ENCODE measurements at places on chromosomes 1 and 21.

GRCh38 chr1:2582391-2582790 is 4.2 kb upstream of the PRXL2B start:
- no peak for DNase-seq

DNA sequence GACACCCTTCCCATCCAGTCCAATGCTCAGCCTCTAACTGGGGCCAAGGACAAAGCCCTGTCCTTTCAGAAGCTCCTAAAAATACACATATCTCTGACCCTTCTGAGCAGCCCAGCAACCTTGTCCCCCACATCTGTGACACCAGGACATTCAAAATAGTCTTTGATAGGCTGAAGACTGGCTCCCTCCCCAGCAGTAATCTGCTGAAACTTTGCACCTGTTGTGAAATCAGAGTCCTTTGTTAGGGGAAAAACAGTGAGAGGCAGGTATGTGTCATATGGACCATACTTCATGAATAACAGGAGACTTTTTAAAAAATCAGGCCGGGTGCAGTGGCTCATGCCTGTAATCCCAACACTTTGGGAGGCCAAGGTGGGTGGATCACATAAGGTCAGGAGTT is 82.4 kb upstream of the VAMP3 start:
- no peak for DNase-seq

DNA sequence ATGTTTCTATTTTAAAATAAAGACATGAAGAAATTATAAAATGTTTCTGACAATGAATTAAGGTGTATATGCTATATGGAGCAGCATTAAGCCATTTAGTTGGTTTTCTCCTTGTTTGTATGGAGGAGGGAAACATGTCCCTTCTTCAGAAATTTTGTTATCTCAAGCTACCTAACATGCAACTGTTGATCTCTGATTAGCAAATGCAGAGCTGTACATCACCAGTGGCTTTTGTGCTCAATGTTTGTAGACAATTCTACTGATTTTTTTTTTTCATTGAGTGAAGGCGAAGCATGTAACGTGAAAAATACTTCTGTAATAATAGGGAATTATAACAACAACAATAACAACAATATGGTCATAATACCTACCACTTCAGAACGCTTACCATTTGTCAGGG is 463.7 kb downstream of the PLPP3 start:
- no peak for DNase-seq

GRCh38 chr21:43347461-43348169 is 79.3 kb downstream of the SIK1 start:
- DNase-seq, result no peak

DNA sequence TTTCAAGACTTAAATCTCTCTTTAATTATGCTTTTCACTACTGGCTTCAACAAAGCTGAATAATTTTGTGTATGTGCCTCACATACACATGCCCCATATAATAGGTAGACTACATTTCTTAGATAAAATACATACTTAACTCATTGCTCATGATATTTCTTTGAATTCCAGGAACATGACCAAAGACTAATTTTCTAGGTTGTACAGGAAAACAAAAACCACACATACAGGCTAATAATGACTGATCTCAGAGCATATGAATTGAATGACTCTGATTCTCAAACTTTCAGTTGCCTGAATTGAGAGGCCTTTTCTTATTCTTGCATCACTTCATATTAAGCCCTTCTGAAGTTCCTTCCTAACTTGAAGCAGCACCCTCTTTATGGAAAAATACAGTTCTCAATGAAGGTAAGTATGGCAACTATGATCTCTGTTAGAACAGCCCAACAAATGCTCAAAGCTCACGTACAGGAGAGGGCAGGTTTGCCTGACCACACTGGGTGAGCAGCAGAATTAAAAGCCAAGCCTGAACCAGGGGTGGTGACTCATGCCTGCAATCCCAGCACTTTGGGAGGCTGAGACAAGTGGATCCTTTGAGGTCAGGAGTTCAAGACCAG is 22.6 kb upstream of the UAP1 start:
- peak; percentile 23 for DNase-seq

GRCh38 chr1:65459397-65459768 is 38.9 kb downstream of the LEPR start:
- no peak for DNase-seq

- DNase-seq, result no peak
Measured at GRCh38 chr21:44449473-44450363, 5.6 kb upstream of the LRRC3 start.

DNA sequence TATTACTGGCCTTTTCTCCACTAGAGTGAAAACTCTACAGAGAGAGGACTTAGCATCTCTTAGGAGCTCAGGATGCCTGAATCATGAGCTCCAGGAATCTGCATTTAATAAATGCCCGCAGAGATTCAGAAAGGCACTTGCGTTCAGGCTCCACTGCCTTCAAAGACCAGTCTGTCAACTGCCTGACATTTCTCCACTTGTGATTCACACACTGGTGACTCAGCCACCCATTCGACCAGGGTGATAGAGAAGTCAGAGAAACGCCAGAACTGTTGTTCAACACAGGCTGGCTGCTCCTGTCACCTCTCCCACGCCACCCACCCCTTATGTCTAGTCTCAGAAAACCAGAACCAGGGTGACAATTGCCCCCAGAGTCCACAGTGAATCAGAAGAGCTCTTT is 26.9 kb upstream of the LBR start:
- peak; percentile 86 for DNase-seq

- no peak for DNase-seq
Measured at GRCh38 chr1:29282135-29282923, 46.0 kb downstream of the PTPRU start.

GRCh38 chr1:6868660-6869380 is 83.6 kb downstream of the CAMTA1 start:
- no peak for DNase-seq

- DNase-seq, result no peak
Measured at GRCh38 chr21:17550671-17551308, 37.9 kb downstream of the CXADR start.

- DNase-seq, result no peak
Measured at GRCh38 chr1:223538981-223539380, 126.5 kb downstream of the CAPN8 start.

- DNase-seq, result no peak
Measured at GRCh38 chr1:20848162-20848561, 61.1 kb upstream of the HP1BP3 start.

- DNase-seq, result no peak
Measured at GRCh38 chr1:178939338-178940067, 68.6 kb upstream of the ANGPTL1 start.

- no peak for DNase-seq
Measured at GRCh38 chr1:45585110-45585426, 1.2 kb downstream of the NASP start.

DNA sequence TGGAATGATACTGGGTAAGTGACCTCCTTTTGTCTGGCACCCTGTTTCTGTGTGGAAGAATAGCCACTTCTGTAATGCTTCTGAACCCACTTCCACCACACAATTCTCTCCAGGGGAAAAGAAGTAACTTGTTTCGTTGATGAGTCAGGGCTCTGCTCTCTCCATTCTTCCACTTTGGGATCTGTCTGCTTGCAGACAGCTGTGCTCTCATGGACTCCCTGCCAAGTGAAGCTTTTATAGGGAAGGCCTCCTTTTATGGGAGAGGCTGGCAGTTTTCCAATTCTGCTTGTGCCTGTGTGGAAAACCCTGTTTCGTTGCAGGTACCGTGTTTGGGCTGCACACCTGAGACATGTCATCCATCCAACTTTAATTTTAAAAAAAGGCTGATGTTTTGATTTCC is 130.7 kb downstream of the GIPC2 start:
- no peak for DNase-seq

DNA sequence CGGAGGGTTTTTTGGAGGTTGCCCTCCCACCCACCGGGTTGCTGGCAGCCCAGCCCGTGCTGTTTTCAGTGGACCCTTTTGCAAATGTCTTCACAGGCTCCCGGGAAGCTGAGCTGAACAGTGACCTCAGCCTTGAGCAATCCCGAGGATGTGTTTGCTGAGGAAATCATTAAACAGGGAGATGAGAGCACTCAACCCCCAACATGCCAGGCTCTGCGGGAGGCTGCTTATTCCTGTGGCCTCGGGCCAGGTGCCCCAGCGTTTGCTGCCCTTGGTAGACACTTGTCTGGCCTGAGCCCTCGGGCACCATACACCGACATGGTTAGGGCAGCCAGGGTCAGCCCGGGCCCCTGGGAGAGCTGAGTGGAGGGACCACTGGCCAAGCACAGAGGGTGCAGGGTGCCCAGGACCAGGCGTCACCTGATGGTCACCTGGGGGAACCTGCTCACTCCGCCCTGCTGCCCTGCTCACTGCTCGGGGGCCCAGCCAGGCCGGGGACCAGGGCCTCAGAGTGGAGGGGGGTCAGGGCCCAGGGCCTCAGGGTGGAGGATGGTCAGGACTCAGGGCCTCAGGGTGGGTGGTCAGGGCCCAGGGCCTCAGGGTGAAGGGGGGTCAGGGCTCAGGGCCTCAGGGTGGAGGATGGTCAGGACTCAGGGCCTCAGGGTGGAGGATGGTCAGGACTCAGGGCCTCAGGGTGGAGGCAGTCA is 42.5 kb upstream of the POFUT2 start:
- no peak for DNase-seq

GRCh38 chr1:218939095-218939494 is 234.6 kb upstream of the LYPLAL1 start:
- DNase-seq, result no peak

GRCh38 chr21:15278279-15278678 is 213.5 kb upstream of the NRIP1 start:
- no peak for DNase-seq

GRCh38 chr1:23524716-23525401 is 6.2 kb downstream of the E2F2 start:
- no peak for DNase-seq

- no peak for DNase-seq
Measured at GRCh38 chr1:240562111-240562590, 49.8 kb downstream of the GREM2 start.

DNA sequence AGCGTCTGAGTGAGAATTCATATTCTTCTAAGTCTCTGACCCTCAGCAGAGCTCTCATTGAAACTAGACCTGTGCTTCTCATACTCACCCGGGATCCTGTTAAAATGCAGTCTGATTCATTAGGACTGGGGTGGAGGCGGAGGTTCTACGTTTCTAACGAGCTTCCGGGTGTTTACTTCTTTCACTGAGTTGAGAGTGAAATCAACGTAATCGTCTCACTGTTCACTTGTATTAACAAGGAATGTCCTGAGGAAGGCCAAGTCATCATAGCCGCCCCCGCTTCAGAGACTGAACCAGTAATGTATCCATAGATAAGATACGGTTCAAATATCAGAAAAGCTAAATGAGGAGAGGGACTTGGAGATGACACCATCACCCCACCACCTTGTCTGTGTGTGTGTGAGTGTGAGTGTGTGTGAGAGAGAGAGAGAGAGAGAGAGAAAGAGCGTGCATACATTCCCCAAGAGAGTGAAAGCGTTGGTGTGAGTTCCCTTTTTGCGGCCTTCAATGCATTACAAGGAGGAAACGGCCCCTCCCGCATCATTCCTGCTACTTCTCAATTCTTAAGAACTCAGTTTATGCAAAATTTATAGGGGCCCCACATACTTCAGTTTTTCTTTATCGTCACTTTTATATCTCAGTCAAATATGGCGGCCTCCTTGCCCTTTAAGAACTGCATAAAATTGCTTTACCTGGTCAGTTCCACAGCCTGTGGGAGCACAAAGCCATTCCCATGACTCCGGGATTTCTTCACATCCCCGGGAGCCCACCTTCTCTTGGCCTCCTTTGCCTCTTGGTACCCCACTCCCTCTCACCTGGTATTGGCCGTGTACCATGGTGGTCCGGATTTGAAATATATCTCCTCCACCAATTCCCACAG is 19.8 kb downstream of the KMO start:
- DNase-seq, result peak; percentile 52

GRCh38 chr21:29293495-29293894 is 5.2 kb upstream of the BACH1 start:
- no peak for DNase-seq

GRCh38 chr1:205505791-205506190 is 1.3 kb downstream of the CDK18 start:
- DNase-seq, result no peak

DNA sequence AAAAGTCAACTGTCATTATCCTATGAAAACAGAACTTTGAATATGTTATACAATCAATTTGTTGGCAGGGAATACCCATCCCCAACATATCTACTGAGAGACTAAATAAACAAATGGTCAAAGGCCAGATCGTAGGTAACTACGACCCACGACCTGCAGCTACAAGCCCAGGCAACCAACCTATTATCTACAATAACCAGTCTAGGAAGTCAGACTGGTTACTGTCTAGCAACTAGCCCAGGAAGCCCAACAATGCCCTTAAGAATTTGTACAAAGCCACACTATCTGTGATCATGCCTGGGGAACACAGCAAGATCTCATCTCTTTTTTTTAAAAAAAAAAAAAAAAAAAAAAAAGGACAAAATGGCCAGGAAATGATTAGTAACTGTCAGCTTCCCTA is 58.7 kb downstream of the SMYD3 start:
- DNase-seq, result no peak

- DNase-seq, result no peak
Measured at GRCh38 chr1:182144646-182145030, 83.1 kb upstream of the ZNF648 start.

GRCh38 chr1:226397955-226398636 is 9.8 kb downstream of the PARP1 start:
- no peak for DNase-seq

DNA sequence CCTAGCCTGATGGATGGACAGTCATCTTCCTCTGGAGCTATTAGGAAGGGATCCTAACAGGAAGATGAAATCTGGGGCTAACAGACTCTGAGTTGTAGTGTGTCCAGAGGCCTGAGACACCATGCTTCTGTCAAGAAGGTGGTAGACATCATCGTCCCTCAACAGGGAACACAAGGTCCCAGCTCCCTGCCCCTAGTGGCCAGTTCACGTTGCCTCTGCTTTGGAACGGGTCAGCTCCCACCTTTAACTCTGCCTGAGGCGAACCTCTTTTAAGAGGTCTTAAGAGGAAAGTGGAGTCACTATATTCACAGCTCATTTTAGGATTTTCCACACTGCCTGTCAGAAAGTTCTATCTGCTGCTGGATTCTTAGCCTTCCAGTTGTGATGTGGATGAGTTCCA is 28.3 kb downstream of the LRRC71 start:
- no peak for DNase-seq

DNA sequence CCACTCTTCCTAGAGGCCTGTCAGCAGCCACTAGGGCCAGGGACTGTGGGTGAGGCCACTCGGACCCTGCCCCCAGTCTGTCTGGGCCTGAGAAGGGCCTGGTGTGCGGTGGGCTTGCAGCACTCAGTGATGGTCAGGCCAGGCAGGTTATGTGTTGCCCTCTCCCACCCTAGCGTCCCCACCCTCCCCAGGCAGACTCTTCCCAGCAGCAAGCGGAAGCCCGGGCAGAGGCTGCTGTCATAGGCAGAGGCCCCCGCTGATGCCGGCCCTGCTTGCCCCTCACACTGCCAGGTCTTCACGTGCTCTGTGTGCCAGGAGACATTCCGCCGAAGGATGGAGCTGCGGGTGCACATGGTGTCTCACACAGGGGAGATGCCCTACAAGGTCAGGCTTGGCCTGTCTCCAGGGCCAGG is 6.6 kb downstream of the ZBTB48 start:
- no peak for DNase-seq

All from activated T-cell treated with anti-CD3 and anti-CD28 coated beads, Interleukin-2, amount 50 U/mL, for 48 hours (primary cell).